ENCODE measurements at places on chromosomes 16 and 17.
A peak's percentile ranks its signal among the peaks of the same experiment; 100 is the strongest.

DNA sequence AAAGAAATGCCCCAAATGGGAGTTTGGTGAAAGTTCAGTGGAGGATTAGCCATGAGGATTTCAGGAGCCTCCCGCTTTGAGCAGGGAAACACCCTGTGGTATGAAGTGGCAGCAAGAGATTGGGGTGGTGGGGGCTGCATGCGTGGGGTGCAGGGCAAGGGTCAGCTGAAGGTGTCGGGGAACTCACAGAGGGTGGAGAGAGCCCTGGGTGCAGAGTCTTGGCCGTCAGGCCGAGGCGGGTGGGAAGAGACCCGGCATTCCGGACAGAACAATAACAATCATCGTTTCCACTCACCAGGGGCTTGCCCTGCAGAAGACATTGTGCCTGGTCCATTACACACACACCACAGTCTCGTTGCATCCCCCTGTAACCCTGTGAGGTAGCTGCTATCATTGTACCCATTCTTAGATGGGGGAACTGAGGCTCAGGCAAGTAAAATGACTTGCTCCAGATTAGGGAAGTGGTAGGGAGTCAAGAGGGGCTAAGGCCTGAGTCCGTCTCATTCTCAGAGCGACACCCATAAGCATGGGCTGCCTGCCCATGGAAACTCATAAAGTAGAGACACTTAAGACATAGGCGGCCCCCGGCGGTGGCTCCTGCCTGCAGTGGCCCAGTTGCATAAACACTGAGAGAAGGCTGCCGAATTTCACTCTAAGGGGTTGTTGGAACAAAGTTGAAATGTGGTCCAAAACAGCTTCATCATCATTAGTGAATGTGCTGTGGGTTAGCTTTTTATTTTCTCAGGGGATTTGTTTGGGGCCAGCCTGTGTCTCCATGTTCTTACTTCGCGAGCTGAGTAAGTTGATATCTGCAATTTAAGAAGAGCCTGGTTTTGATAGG lies 93.3 kb downstream of the CMIP start:
- no peak for DNase-seq

DNA sequence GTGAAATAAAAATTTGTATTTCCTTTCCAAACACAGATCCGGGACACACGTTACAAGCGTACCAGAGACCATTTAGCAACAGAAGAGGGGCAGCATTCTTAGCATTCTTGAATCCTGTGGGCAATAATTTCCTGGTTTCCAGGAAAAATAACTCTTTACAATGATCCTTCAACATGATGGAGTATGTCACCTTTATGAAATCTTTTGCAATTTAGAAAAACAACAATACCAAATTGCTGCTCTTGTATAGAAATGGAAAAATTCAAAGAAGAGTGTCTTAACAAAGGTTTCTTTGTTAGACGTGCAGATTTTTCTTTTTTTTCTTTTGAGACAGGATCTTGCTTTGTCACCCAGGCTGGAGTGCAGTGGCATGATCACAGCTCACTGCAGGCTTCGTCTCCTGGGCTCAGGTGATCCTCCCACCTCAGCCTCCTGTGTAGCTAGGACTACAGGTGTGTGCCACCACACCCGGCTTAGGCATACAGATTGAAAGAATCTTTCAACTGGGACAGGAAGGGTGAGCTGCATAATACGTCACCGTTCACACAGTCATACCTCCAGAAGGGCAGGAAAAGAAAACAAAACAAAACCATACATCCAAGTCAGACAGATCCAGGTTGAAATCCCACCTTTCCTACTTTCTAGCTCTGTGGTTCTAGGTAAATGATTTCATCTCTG lies 10.8 kb upstream of the GCSH start:
- no peak for DNase-seq

- DNase-seq, result peak; percentile 82
Observed at GRCh38 chr17:63402431-63403212, 43.5 kb downstream of the CYB561 start.

DNA sequence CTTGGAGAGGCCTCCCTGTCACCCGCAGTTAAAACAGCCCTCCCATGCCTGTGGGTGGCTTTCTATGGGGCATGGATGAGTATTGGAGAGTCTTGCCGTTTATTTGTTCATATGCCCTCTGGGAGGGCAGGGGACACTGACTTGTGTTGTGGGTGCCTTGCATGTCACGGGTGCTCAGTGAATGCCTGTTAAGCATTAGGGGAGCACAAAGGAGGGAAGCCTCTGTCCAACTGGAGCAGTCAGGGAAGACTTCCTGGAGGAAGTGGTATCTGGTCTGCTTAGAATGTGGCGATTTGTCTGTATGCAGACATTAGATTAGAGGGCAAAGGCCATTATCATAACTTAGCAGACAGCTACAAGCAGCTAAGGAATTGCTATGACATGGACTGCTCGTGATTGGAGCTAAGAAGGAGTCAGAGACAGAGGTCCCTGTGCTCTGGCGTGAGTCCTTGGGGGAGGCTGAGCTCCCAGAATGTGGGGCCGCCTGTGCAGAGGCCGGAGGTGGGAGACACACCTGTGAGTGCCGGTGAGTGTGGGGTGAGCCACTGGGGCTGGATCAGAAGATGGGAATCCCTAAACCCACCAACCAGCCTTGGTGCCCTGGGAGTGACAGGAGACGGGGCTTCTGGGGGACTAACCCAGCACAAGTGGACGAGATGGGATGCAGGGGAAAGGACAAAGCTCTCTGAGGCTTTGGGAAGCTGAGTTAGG lies 286.1 kb downstream of the SEC14L1 start:
- no peak for DNase-seq

GRCh38 chr17:60528828-60529227 lies 2.8 kb upstream of the APPBP2 start:
- DNase-seq, result no peak

- DNase-seq, result no peak
Observed at GRCh38 chr16:19722269-19722952, 4.3 kb downstream of the IQCK start.

- no peak for DNase-seq
Observed at GRCh38 chr16:77652399-77652798, 69.9 kb upstream of the NUDT7 start.

GRCh38 chr17:29570521-29570920 lies 2.0 kb downstream of the TP53I13 start:
- no peak for DNase-seq

GRCh38 chr16:11963706-11964105 lies 1.3 kb upstream of the TNFRSF17 start:
- DNase-seq, result no peak

GRCh38 chr17:27783440-27784350 lies 16.6 kb downstream of the NOS2 start:
- no peak for DNase-seq

DNA sequence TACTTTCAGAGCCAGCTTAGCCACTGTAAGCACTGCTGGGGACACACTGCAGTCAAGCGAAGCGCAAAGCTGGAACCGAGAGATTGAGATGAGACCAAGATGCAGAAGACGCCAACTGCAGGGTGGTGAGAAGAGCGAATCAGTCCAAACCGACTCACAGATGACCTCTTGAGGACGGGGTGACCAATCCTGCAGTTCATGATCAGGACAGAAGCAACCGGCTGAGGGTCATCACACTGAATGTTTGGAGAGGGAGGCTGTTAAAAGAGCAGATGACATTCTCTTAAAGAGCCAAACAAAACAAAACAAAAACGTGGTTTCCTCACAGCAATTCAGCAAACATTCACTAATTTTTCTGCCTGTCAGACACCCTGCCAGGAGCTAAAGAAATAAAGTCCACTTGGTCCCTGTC lies 8.5 kb downstream of the HASPIN start:
- no peak for DNase-seq

- DNase-seq, result peak; percentile 100
Observed at GRCh38 chr17:41688641-41689496, at the start of gene EIF1. EIF1 (plus strand) TSS chr17:41688885; CDS start chr17:41689039, 154 bp downstream.

- DNase-seq, result no peak
Observed at GRCh38 chr17:28341516-28341915, 6.0 kb downstream of the TNFAIP1 start.

GRCh38 chr17:33910200-33910857 lies 344.8 kb upstream of the CCL2 start:
- no peak for DNase-seq

DNA sequence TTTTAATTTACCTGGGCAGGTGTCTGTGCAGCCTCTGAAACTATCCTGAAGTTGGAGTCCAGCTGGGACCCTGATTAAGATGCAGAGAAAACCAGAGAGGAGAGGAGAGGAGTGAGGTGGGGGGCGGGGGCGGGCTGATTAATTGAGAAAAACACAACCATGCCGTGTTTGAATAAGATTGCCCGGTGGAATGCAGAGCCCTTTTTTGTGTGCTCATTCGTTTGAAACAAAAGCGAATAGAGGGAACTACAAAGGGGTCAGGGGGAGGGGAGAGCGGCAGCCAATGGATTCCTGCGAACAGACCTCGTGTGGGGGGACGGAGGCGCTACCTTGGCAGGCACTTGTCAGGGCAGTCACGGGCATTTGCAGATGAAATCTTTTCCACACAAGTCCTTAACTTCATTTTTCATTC lies 355.8 kb downstream of the SOX9 start:
- no peak for DNase-seq

DNA sequence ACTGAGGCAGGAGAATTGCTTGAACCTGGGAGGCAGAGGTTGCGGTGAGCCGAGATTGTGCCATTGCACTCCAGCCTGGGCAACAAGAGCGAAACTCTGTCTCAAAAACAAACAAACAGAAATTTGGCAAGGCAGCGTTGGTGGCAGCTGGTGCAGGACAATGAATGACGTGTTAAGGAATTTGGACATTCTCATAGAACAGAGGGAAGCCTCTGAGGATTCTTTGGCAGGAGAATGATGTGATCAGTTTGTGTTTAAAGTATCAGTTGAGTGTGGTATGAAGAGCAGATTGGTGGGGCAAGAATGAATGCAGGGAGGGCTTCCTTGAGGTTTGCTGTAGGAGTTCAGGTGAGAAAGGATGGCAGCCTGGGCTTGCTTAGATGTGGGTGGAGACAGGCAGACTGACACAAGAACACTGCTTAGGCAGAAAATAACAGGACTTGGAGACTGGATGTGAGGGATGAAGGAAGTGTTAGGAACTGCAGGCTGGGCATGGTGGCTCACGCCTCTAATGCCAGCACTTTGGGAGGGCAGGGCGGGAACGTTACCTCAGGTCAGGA lies 4.8 kb downstream of the CYB5D2 start:
- DNase-seq, result no peak

GRCh38 chr17:64658931-64659330 lies 3.2 kb downstream of the SMURF2 start:
- DNase-seq, result no peak

DNA sequence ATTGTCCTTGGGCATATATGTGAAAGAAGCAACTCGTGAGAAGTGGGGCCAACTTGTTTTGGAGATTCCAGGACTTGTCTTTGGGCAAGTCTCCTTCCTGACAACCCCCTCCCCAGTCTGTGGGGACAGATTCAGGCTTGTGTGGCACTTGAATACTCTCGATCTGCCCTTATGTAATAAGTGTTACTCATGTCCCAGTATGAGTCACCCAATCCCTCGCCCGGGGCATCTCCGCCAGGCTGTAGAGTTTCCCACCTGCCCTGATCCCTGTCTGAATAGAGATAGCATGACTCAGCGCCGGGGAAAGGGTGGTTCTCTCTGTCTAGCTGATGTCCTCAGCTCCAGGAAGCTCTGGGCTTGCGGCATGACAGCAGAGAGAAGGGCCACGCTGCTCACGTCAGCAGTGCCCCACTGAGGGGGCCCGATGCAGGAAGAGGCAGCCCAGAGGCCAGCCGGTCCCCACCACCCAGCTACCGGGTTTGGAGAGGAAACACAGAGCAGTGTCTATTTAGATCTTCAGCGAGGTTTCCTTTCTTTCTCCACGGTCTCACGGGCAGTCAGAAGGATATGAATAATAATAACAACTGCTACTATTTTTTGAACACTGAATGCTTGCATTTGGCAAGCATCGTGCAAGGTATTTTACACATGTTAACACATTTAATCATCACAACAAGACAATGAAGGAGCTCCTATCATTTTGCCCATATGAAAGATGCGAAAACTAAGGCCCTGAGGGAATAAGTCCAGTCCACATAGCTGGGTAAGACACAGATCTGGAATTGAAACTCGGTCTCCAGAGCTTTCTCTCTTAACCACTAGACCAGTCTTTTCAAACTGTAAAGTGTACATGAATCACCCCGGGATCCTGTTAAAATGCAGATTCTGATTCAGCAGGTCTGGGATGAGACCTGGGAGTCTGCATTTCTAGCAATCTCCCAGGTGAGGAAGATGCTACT lies 426.7 kb upstream of the MAF start:
- peak; percentile 40 for DNase-seq

GRCh38 chr16:28935924-28936783 lies 4.4 kb downstream of the CD19 start:
- DNase-seq, result peak; percentile 87

DNA sequence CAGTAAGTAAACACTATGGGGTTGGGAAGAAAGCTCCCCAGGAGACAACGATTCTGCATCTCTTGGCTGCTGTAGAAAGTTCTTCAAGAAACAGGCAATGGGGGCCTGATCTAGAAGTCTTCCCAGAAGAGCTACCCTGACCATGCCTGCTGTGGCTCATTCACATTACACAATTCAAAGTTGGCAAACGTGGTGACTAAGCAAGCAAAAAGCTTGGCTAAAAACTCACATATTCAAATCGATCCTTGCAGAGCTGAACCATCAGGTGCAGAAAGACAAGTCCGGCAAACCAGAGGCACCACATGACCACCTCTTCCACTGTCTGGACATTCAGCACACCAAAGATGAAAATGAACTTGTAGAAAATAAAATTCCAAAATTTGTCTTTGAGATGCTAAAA lies 16.1 kb downstream of the AMFR start:
- no peak for DNase-seq

- peak; percentile 16 for DNase-seq
Observed at GRCh38 chr17:41464682-41465081, 2.5 kb downstream of the KRT32 start.

GRCh38 chr17:46027048-46027975 lies 28.3 kb downstream of the STH start:
- DNase-seq, result no peak

DNA sequence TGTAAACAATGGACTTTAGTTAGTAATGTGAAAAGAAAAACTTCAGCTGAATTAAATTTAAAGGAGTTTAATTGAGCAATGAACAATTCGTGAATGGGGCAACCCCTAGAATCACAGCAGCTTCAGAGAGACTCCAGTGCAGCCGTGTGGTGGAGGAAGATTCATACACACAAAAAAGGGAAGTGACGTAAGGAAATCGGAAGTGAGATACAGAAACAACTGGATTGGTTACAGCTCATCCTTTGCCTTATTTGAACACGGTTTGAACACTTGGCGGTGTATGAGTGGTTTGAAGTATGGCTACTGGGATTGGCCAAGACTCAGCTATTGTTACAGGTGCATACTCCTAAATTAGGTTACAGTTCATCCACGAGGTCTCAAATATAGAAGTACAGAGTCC lies 460.4 kb upstream of the ASIC2 start:
- DNase-seq, result no peak

GRCh38 chr16:28188085-28188916 lies 23.5 kb downstream of the XPO6 start:
- no peak for DNase-seq

DNA sequence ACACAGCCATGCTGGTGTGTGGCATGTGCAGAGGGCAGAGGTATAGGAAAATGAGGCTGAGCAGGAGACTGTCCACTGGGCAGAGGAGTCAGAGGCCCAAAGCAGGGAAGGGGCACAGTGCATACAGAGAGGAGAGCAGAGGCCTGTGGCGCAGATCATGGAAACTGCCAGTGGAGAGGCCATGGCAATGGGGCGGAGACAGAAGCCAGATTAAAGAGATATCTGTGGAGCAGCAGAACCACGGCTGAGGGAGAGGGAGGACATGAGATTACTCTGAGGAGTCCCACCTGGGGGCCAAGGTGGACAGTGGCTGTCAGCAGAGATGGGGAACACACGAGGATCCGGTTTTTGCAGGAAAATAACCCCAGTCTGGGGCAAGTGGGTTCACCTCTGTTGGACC lies 43.3 kb downstream of the RANBP10 start:
- no peak for DNase-seq

GRCh38 chr17:31653691-31654090 lies 205.4 kb downstream of the COPRS start:
- DNase-seq, result peak; percentile 36
